ENCODE measurements at places on chromosomes 12 and 14.

DNA sequence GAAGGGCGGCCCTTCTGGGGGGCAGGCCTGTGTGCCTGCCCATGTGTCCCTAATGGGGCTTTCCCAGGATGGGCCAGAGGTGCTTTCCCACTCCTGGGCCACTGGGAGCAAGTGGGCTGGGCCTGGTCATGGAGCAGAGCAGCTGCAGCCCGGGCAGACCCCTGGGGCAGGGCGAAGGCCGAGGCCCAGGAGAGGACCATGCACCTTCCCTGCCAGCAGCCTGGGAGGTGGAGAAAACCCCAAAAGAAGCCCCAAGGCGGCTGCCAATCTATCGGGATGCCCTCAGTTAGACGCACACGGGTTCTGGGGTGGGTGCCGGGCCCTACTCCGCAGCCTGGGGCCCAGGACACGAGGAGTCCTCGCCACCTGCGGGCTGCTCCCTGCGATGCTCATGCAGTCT, 16.1 kb upstream of the CRIP2 start:
- DNase-seq, result no peak

- DNase-seq, result no peak
These were observed 2.1 kb upstream of the GPD1 start for GRCh38 chr12:50101663-50102062.

- no peak for DNase-seq
These were observed 100.7 kb downstream of the LRRK2 start for GRCh38 chr12:40325349-40325960.

GRCh38 chr14:25396128-25396527, 346.2 kb upstream of the STXBP6 start:
- DNase-seq, result no peak

DNA sequence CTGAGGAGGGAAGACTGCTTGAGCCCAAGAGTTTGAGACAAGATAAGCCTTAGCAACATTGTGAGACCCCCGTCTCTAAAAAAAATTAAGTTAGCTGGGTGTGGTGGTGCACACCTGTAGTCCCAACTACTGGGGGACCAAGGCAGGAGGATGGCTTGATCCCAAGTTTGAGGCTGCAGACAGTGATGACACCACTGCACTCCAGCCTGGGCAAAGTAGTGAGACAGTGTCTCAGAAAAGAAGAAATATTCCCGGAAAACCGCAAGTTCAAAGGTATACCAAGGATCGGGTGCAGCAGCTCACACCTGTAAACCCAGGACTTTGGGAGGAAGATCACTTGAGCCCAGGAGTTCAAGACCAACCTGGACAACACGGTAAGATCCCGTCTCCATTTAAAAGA, 5.8 kb downstream of the PTGES3 start:
- no peak for DNase-seq

DNA sequence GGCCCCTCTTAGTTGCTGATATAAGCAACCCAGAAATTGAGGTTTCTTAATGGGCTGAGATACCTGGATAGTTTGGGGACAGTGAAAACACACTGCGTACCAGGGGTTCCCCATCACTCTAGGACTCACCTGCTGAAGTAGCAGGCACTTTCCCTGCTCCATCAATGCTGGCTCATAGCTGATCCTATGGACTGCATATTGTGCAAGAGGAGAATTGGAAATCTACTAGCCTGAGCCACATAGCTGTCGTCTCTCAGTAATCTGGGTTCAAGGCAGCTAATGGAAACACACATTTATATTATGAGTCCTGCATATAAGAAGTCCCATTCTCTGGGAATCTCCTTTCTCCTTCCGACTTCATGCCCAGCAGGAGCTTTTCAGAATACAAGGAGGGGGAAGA, 7.3 kb upstream of the DUSP6 start:
- DNase-seq, result no peak

DNA sequence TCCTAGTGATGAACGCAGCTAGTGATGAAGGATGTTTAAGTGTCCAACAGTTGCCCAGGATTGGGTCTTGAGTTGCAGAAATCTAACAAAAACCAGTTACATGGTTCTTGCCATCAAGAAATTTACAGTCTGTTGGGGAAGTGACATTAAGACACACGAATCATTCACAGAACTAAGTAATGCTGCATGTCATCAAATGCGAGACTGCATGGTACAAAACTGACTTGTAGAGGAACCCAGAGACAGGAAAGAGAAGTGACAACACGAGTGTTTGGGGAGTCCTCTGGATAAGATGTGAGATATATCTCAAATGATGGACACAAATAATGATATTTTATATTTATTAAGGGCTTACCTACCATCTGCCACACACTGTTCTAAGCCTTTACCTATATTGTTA, 6.1 kb upstream of the SYNE3 start:
- no peak for DNase-seq

DNA sequence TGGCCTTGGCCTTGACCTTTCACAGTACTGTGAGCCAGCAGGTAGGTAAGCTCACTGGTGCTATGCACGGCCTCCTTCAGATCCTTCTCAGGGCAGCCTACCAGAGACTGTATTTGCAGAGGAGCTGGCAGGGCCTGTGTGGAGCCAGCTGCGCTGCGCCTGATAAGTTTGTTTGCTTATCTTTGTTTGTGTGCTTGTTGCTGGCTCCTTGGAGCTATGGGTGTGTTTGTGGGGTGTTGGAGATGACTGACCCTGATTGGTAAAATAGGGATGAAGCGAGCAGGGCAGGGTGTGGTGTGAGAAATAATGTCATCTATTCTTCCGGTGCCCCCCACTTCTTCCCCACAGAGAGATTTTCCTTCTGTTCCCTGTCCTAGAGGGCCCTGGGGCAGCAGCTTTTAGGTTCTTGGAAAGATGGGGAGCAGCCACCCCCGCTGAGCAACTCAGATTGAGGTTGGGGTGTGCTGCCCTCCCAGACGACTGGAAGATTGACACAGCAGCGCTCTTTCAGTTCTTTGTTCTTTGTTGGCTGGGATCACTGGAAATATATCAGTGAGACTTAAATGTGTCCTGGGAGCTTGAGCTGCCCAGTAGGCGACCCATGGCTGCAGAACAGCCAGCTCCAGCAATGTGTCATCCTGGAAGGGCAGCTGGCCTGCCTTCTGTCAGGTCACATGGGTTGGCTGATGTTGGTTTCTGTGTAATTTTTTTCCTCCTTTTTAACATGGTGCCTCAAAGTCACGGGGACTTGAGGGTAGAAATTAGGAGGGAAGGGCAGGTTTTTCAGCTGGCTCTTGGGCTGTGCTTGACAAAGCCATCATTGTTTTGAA, 19.6 kb downstream of the MLXIP start:
- DNase-seq, result no peak

GRCh38 chr14:94571395-94571794, 9.8 kb upstream of the SERPINA5 start:
- DNase-seq, result no peak

DNA sequence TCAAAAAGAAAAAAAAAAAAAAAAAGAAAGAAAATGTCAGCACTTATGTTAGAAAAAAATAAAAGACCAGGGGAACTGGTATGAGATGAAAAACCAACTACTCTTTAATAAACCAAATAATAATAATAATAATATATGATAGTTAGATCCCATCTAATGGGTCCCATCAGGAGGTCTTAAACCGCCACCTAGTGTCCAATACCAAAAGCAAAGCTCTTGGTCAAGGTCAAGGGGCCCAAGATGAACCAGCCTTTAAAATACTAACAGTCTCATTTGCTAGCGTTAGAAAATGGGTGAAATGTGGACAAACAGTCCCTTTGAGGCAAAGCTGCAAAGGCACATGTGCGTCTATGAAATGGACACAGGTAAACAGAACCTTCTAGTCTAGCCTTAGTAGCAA, 12.3 kb downstream of the BRAP start:
- no peak for DNase-seq

GRCh38 chr14:105395538-105395854, 2.8 kb upstream of the TEX22 start:
- DNase-seq, result no peak

GRCh38 chr12:58896278-58896677, 24.0 kb downstream of the LRIG3 start:
- DNase-seq, result no peak

GRCh38 chr14:57371013-57371412, 19.4 kb upstream of the NAA30 start:
- DNase-seq, result no peak

- DNase-seq, result no peak
These were observed 96.8 kb upstream of the PKP2 start for GRCh38 chr12:32993404-32993803.

DNA sequence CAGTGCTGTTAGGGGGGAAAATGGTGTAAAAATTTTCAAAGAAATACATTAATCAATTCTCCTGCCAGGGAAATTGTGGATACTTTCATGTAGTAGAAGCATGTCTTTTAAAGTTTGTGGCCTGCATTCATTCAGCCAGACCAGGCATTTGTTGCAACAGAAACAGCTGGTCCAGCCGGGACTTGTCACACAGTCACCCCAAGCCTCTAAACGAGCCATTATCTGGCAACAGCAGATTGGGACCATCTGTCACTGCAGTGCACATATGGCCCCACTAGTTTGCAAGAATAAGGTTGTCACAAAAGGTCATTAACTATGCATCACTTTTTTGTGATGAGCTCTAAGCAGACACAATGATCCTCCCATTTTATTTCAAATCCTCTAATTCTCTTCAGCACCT, 193.9 kb downstream of the PHLDA1 start:
- DNase-seq, result peak; percentile 46

GRCh38 chr14:93064411-93065271, 51.1 kb downstream of the ITPK1 start:
- DNase-seq, result no peak

DNA sequence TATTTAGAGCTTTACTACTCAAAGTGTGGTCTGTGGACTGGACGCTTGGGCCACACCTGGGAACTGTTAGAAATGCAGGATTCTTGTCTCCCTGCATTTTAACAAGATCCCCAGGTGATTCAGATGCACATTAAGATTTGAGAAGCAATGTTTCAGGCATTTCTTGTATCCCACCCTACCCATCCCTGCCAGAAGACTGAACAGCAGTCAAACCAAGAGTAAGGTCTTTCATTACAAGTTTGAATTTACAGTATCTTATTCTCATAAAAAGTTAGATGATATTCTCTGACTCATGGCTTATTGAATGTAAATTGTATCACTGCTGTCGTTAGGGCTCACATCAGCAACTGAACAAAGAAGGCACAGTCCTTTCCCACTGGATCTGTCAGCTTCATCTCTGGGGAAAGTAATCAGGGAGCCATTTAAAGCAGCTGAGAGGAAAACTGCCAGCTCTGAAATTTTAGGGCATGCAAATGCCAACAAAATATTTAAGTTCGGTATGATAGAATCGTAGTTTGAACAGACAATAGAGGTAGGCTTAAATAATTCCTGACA, 141.1 kb downstream of the AKAP6 start:
- DNase-seq, result no peak

DNA sequence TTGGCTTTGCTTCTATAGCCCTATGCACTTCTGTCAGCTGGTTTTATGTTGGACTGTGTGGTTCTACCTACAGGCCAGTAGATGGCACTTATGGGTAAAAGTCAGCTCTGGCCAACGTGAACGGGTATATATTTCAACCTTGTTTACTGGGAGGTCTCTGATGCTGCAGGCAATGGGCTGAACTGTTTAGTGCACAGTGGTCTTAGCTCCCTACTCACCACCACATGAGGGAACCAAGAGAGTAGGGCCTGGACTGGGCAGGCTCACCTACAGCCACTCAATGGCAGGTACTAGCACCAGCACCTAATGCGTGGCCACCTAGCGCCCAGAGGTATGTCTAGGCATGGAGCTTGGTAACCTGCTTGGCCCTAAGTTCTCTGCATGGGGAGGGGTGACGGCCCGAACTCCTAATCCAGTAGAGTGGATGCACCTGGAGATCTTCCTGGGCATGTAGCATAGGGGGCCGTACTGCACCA, 481.8 kb downstream of the TMEM117 start:
- DNase-seq, result peak; percentile 13

DNA sequence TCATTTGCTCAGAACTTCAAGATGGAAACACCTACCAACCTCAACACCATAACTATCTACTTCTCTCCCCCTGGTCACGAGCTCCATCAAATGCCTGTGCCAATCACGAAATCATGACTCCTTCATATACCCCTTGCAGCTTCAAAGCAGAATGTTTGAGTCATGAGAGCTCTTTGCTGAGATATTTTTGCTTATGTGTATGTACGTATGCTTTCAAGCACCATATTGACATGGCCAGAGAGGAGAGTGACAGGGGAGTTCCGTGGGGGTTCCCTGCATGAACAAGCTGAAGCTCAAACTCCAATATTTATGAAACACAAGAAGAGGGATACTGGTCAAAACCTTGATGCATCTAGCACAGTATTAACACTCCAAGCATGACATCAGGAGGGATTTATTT, 374.4 kb downstream of the DPF3 start:
- no peak for DNase-seq

DNA sequence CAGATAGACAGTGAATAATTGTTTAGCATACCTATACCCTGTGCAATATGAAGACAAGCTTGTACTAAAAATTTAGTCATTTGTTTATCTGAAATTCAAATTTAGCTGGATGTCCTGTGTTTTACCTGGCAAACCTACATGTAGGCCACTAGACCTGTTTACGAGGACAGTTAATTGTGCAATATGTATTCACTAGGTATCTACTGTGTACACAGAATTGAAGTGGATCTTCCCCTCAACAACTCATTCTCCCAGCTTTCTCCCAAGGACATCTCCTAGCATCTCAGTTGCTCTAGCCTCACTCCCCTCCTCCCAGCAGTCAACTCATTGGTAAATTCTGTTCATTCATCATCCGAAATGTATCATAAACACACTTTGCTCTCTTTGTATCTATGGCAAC, 25.3 kb downstream of the AK7 start:
- no peak for DNase-seq

DNA sequence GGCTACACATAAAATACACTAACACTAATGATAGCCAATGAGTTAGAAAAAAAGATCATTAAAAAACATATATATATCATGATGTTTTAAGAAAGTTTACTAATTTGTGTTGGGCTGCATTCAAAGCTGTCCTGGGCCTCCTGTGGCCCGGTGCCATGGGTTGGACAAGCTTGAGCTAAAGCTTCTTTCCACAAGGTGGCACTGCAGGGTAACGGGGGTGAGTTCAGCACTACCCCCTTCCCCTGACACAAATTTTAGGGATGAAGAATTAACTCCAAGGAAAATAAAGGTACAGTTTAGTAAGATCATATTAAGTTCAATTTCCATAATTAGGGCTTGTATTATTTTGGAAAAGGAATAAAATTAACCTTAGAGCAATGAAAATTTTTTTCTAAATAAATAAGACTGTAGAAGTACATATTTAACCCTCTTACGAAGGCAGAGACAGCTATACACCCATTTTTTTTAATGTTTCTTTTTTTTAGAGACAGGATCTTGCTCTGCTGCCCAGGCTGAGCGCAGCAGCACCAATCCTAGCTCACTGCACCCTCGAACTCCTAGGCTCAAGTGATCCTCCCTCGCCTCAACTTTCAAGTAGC, 38.9 kb downstream of the PPP1R13B start:
- peak; percentile 81 for DNase-seq

DNA sequence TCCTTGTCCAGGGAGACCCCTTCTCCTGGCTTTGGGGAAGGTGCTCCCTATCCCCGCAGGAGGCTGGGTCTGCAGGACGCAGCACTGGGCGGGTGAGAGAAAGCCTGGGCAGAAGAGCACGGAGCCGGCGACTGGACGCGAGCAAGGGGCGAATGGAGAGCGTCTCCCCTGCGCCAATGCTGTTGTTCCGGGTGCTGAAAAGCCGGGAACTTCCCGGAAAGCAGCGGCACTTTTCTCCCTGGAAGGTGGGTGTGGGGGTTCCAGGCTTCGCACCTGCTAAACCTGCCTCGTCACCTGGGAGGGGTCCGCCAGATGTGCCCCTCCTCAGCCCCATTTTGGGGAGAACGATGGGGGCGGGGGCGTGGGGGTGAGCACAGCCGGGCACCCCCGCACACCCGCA, 417.1 kb upstream of the TMTC1 start:
- DNase-seq, result no peak
